ENCODE measurements at places on chromosomes 2 and 18. TPM values are rescaled to one million over a fixed set of nuclear protein-coding genes. Genes with fewer than 3 reads are reported as not detected.

CD8A gene
- not detected for total RNA-seq

GATA6 gene
- total RNA-seq: 288 TPM

EVX2 gene
- not detected for total RNA-seq

BOLL gene
- total RNA-seq: not detected

RAB27B gene
- 0.40 TPM for total RNA-seq

UGT1A3 gene
- total RNA-seq: not detected

CFC1 gene
- total RNA-seq: 1.4 TPM

- no peaks in the 10 kb centered on the region for H3K27me3 ChIP-seq
- no peaks in the 10 kb centered on the region for H3K4me1 ChIP-seq
- DNase-seq: no peak
- H3K4me3 ChIP-seq: no peak overlapping the region
- no peak overlapping the region for H3K27ac ChIP-seq
Measured at GRCh38 chr18:23462876-23463275, 9.8 kb downstream of the RIOK3 start.

- no peaks in the 10 kb centered on the region for H3K27me3 ChIP-seq
- DNase-seq: no peak
- peaks cover 4% of the 10 kb centered on the region for H3K4me1 ChIP-seq
- peaks cover 7% of the 10 kb centered on the region for H3K36me3 ChIP-seq
- no peak overlapping the region for H3K4me3 ChIP-seq
- no peak overlapping the region for H3K27ac ChIP-seq
Measured at GRCh38 chr18:8229040-8229439, 380.2 kb upstream of the RAB12 start.

DNA sequence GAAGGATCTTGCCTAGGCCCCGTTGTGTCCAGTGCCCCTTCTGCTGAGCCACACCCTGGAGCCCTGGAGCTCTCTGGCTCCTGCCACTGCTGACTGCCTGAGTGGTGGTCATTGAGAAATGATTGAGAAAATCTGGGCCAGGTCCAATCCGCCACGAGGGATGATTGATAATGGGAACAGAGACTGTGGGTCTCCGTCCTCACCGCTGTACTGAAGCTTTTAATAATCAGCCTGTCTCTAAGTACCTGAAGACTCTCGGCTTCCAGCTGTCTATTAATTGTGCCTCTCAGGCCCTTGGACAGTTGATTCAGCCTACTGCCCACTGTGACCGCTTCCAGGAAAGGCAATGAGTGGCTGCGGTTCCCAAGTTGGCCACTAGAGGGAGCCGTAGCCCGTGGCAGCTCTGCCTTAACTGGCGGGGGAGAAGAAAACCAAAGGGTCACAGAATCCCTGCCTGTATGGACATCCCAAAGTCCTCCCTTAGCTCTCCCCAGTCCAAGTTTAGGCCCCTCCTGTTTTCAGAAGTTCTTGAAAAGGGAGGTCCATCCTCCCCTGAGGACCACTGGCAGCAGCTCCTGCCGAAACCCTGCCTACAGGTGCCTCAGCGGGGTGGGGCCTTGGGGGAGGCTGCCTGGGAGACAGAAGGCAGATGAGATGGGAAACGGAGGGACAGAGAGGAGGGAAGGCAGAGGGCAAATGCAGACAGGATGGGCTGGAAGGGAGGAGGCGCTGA is 213.6 kb downstream of the TNS1 start:
- H3K27ac ChIP-seq: no peak overlapping the region
- H3K36me3 ChIP-seq: no peaks in the 10 kb centered on the region
- peak; percentile 96 for DNase-seq
- H3K4me3 ChIP-seq: no peak overlapping the region
- H3K4me1 ChIP-seq: no peaks in the 10 kb centered on the region

DNA sequence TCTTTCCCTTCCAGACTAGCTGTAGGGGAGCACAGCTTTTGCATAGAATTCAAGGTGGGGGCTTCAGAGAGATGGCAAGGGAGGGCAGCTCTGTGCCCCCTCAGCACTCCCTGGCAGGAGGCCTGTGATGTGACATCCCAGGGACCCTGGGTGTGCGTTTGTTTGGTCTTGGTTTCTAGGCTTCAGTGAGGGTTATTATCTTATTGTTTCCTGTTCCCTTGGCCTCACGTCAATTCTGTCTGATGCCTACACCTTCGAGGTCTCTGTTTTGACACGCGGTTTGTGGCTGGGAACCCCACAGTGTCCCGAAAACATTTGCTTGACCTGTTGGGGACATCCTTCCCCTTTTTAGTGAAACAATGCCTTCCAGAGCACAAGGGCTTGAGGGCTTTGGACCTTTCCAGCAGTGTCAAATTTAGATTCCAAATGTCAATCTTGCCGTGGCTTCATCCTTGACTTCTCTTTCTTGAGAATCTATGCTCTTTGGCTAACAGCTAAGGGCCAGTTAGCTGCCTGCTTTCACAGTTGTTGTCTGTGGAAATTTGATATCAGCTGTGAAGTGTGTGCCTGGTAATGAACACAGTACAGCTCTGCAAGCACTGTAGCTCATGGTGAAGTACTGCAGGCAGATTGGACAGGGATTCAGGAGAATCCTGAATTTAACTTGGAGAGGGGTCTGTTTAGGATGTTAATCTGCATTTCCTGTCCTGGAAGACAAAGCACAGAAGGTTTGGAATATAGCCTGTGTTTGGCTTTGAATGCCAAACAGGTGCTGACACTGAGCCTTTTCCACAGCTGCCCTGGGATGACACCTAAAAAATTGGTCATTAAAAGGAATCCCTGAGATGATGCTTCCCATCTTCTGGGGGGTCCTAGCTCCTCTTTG is 108.2 kb upstream of the CXCR4 start:
- H3K27ac ChIP-seq: peak overlapping the region; percentile 3
- H3K27me3 ChIP-seq: no peaks in the 10 kb centered on the region
- no peak for DNase-seq
- no peaks in the 10 kb centered on the region for H3K36me3 ChIP-seq

GRCh38 chr2:156565066-156565710 is 129.0 kb downstream of the GPD2 start:
- H3K27me3 ChIP-seq: no peaks in the 10 kb centered on the region
- H3K27ac ChIP-seq: no peak overlapping the region
- H3K36me3 ChIP-seq: no peaks in the 10 kb centered on the region
- H3K4me3 ChIP-seq: no peak overlapping the region

GRCh38 chr2:224369028-224369632 is 32.8 kb downstream of the FAM124B start:
- no peaks in the 10 kb centered on the region for H3K27me3 ChIP-seq
- peak; percentile 53 for DNase-seq
- H3K4me1 ChIP-seq: no peaks in the 10 kb centered on the region
- no peaks in the 10 kb centered on the region for H3K36me3 ChIP-seq
- H3K4me3 ChIP-seq: no peak overlapping the region

DNA sequence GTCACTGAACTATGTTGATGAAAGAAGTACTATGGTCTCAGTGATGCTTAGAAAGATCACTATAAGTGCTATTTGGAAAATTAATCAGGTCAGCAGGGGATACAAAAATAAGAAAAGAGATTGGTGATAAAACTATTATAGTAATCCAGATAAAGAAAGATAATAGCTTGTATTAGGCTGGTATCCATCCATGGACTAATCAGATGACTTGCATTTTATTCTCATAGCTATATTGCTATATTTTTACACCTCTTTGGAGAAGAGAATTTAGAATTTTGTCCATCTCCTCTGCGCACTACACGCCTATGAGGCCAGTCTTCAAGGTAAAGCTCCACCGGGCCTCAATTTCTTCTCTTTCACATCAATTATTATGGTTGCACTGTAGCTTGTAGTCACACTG is 635.1 kb upstream of the DDX18 start:
- no peaks in the 10 kb centered on the region for H3K27me3 ChIP-seq
- H3K4me3 ChIP-seq: no peak overlapping the region
- no peak overlapping the region for H3K27ac ChIP-seq
- no peak for DNase-seq
- H3K4me1 ChIP-seq: no peaks in the 10 kb centered on the region

DNA sequence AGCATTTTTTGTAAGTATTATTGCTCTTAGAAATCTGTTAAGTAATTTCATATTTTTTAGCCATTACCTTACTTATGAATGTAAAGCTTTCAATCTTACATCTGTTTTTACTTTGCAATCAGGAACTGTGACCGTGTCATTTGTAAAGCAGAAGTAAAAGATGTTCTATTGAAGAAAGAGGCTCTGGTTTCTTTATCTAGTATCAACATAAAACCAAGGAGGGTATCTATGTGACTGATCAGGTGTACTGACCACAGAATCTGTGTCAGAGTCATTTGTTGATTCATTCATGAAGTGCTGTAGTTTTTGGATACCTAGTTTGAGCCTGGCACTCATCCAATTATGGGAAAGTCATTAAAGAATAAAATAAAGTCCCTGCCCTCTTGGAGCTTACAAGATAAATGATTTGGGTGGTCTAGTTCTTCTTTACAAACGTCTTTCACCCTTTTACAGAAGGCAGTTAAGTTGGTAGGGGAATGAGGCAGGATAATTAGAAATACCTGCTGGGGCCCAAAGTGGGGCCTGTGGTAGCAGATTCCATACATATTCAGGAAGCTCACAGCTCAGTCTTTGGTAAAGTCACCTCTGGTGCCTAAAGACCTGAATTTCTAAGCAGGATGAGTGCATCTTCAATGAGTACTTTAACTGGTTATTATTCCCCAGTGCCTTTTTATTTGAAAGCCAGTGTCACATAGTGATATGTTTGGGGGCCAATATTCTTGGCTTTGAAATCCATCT is 260.6 kb upstream of the NT5C1B start:
- no peak for DNase-seq
- H3K27me3 ChIP-seq: peaks cover 5% of the 10 kb centered on the region
- no peak overlapping the region for H3K27ac ChIP-seq
- H3K4me1 ChIP-seq: no peaks in the 10 kb centered on the region
- no peaks in the 10 kb centered on the region for H3K36me3 ChIP-seq
- no peak overlapping the region for H3K4me3 ChIP-seq

- H3K4me3 ChIP-seq: no peak overlapping the region
- DNase-seq: peak; percentile 35
- peaks cover 8% of the 10 kb centered on the region for H3K36me3 ChIP-seq
- no peaks in the 10 kb centered on the region for H3K27me3 ChIP-seq
- no peak overlapping the region for H3K27ac ChIP-seq
Measured at GRCh38 chr18:76483780-76484179, 11.3 kb downstream of the ZNF516 start.

DNA sequence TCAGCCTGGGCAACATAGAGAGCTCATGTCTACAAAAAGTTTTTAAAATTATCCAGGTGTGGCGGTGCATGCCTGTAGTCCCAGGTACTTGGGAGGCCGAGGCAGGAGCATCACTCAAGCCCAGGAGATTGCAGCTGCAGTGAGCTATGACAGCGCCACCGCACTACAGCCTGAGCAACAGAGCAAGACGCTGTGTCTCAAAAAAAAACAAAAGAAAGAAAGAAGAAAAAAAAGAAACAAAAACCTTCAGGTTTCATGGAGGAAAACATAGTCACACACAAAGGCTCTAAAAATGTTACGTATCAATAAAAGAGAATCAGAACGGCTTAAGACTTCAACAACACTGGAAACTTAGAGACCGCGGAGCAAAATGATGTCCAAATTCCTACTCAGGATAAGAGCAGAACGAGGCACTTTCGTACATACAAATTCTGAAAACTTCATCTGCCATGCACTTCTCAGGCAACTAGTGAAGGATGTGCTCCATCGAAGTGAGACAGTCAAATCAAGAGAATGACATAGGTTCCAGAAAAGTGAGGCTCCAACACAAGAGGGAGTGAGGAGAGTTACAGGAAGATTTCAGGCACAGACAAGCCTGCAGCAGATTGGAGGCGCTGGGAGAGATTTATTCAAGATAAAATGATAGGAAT is 4.4 kb downstream of the HDLBP start:
- peaks cover 4% of the 10 kb centered on the region for H3K36me3 ChIP-seq
- H3K27me3 ChIP-seq: no peaks in the 10 kb centered on the region
- H3K4me3 ChIP-seq: no peak overlapping the region
- no peak overlapping the region for H3K27ac ChIP-seq
- H3K4me1 ChIP-seq: no peaks in the 10 kb centered on the region
- DNase-seq: no peak

DNA sequence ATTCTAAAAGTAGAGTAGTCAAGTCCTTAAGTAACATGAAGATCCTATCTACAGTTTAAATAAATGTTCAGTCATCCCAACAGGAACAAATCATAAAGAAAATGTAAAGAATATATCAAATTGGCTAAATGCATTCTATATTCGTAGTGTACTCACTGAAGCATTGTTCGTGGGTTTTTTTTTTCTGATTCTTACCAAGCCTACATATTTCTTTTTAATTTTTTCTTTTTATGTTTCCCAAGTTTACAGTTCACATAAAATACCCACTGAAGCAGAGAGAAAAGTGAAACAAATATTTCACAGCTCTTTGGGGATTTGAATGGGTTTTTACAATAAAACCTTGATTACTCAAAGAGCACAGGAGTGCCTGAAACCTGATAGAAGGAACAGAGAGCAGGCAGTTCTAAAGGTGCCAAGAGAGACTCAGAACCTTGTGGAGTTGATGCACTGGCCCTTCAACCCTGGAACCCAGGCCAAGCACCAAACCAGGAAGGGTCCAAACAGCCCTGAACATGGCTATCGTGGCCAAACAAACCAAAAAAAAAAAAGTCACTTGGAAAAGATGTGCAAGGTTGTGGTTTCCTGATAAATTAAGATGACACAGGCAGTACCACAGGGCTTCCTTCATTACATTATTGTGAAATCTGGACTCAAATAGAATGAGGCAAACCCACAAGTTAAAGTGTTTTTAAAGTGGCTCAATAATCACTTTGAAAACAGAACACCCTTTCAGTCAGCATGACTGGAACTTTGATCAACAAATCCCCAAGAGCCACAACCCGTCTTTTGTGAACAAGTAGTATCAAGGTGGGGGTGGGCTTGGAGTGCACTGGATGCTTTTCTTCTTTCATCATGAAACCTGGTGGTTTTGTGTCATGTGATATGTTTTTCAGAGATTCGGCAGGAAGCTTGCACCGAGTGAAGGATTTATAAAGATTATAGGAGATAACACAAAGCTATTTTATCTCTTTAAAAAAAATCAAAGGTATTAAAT is 245.0 kb upstream of the FN1 start:
- no peaks in the 10 kb centered on the region for H3K36me3 ChIP-seq
- no peaks in the 10 kb centered on the region for H3K4me1 ChIP-seq
- H3K27me3 ChIP-seq: no peaks in the 10 kb centered on the region
- H3K4me3 ChIP-seq: no peak overlapping the region

GRCh38 chr2:96091711-96092572 is 24.4 kb downstream of the ADRA2B start:
- no peaks in the 10 kb centered on the region for H3K36me3 ChIP-seq
- no peak overlapping the region for H3K27ac ChIP-seq
- no peaks in the 10 kb centered on the region for H3K4me1 ChIP-seq
- DNase-seq: peak; percentile 64

DNA sequence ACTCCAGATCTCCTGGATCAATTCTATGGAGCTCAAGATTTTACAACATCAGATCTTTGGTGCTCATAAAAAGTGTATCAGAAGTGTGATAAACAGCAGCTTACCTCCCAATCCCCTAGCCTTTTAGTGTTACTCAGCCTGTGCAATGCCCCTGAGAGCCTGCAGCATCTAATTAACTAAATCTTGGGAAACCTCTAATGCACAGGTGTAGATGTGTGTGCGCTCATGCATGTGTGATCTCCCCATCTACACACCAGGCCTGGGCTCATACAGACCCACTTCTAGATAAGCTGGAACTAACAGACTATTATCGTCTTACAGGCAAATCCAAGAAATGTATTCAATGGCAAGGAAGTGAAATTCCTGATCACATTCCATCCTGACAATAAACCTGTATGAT is 7.5 kb downstream of the SUCLG1 start:
- H3K4me1 ChIP-seq: no peaks in the 10 kb centered on the region
- peaks cover 15% of the 10 kb centered on the region for H3K36me3 ChIP-seq
- no peak for DNase-seq
- no peak overlapping the region for H3K4me3 ChIP-seq

Measured in endodermal cell (in vitro differentiated cells).